ENCODE measurements at places on chromosomes 3 and 15. TPM values are rescaled to one million over a fixed set of nuclear protein-coding genes. Genes with fewer than 3 reads are reported as not detected.

DNA sequence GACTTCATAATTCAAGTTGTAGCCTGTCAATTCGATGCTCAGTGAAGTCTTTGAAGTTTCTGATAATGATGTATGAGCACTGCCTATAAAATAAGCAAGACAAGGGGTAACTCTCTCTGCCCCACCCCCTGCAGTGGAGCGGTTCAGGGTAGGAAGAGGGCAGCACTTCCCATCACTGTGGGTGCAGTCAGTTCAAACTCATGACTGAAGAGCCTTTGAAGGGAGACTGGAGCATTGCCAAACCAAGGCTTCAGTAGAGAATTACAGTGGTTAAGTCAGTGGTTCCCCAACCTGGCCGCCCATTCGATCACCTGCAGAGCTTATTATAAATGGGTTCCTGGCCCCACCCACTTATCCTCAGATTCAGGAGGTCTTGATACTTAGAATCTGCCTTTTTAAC lies 190.6 kb downstream of the SHQ1 start:
- DNase-seq, result no peak

GRCh38 chr15:96041982-96042733 lies 288.3 kb upstream of the NR2F2 start:
- no peak for DNase-seq

- peak; percentile 2 for DNase-seq
These were observed 180.8 kb downstream of the UNC13C start for GRCh38 chr15:54159012-54159411.

DNA sequence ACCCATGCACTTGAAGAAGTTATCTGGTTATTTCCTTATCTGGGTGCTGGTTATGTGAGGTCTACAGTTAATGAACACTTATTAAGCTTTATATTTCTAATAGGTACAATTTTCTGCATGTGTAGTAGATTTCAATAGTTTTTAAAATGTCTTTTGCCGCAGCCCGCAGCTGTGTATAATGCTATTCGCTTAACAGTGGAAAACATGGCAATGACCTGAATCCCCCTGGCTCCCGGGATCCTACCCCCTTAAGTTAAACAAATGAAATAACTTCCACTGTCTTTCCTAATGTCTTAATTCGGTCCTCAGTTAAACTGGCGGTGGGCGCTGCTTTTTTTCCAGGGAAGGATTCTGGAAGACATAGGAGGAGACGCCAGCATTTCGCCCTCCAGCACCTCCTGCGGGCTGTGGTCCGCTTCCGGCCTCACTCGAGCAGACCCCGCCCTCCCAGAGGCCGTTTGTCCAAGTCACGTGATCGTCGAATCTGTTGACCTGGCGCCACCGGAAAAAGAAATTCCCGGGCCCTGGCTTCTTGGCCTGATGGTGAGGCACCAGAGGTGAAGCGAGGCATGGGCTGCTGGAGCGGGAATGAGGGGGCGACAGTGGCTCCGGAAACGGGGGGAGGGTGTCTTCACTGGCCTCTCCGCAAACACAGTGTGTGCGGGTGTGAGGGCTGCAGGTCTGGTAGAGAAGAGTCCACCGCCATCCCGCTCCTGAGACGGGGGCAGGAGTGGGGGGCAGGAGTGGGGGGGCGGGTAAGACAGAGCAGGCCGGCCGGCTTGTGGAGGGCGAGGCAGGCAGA lies 45.6 kb upstream of the CSPG4 start:
- peak; percentile 79 for DNase-seq

DNA sequence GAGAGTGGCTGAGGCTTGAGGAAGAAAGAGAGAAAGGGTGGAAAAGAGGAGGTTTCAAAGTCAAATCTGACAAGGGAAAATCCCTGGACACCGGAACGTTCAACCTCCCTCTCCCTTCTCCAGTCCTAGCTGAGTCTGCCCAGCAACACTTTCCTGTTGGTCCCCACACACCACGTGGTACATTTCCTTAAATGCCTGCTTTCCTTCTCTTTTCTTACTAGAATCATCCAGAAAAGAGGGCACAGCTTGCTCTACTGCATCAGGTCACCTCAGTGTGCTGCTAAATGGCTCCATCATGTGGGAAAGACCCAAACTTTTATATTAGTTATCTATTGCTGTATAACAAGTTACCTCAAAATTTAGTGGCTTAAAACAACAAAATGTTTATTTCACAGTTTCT lies 181.2 kb downstream of the NECTIN3 start:
- DNase-seq, result no peak

- no peak for DNase-seq
These were observed 48.9 kb downstream of the TLE3 start for GRCh38 chr15:70048578-70049514.

DNA sequence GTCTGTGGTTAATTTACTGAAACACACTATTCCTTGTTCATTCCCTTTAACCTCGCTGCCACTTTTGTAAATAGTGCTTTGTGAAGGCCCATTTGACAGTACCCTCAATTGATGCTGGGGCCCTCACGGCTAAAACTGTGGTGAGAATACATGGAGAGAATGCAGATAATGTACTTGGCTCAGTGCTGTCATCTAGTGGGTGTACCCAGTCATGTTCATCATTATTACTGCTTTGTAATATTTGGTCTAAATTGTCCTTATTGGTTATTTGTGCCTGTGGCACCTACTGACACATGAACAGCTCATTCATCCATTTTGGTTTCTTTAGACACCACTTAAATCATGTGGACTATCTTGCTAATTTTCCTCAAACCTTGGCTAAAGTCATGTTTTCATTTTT lies 543.6 kb downstream of the EDEM1 start:
- no peak for DNase-seq

GRCh38 chr15:96254173-96254572 lies 76.3 kb upstream of the NR2F2 start:
- DNase-seq, result no peak

DNA sequence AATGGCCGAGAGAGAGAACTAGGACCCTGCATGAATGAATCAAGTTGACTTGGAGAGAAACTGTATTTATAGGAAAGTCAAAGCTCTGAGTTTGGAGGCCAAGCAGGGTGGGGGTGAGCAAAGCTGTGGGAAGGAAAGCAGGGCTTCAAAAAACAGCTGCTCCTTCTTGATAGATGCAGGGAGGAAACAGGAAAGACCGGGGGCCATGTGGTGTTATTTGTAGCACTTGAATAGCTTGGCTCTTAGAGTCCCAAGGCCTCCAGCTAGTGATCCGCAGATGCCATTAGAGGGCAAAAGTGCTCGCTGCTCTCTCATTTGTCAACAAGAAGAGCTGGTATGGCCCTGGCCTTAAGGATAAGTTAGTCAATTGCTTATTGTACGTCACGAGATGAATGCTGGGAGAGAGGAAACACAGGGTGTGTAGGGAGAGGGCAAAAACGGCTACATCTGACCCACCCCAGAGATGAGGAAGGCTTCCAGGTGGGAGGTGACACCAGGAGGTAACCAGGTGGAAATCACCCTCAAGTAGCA lies at the start of gene ALG1L2:
ALG1L2 (plus strand) TSS at position 481 of the 531 bp plus-strand sequence. CDS start 186 bp downstream, outside the sequence.
- no peak for DNase-seq

- no peak for DNase-seq
These were observed 13.8 kb downstream of the CLDN18 start for GRCh38 chr3:138023754-138024153.

DNA sequence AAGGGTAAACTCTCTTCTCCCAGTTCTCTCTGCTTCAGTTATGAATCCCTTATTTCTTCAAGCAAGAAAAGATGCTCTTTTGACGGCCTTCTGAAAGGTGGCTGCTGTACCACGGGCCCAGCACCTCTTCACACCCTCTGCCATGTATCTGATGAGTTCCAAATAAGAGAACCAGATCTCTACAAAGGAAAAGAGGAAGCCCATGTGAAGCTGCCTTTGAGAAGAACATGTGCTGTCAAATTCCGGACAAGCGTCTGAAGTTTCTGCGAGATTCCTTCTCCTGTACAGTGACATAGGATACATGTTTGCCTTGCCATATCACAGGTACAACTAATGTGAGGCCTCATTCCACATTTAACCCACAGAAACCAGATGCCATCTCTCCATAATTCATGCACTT lies 59.2 kb downstream of the SH3BP5 start:
- no peak for DNase-seq

DNA sequence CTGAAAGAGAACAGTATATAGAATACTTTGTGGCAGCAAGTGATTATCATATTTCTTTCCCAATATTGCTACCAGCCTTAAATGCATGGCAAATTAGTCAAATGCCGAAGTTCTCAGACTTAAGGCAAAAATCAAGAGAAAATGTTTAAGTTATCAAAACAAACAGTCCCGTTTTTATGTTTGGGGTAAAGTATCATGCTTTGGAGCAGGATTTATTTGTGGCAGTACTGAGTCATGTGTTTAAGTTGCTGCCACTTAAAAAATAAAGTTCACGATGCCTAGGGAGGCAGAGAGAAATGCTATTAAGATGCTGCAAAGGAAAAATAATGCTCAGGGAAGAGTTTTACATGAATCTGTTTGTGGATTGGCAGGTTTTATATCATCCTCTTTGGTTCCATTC lies 417.4 kb upstream of the MDFIC2 start:
- DNase-seq, result no peak

Gene RHO
- total RNA-seq, result not detected

Gene COL8A1
- total RNA-seq, result 74.1 TPM

Gene GOLGA8T
- 0.29 TPM for total RNA-seq

Gene KLHL40
- total RNA-seq, result not detected
